ENCODE measurements at places on chromosomes 6 and 20.

DNA sequence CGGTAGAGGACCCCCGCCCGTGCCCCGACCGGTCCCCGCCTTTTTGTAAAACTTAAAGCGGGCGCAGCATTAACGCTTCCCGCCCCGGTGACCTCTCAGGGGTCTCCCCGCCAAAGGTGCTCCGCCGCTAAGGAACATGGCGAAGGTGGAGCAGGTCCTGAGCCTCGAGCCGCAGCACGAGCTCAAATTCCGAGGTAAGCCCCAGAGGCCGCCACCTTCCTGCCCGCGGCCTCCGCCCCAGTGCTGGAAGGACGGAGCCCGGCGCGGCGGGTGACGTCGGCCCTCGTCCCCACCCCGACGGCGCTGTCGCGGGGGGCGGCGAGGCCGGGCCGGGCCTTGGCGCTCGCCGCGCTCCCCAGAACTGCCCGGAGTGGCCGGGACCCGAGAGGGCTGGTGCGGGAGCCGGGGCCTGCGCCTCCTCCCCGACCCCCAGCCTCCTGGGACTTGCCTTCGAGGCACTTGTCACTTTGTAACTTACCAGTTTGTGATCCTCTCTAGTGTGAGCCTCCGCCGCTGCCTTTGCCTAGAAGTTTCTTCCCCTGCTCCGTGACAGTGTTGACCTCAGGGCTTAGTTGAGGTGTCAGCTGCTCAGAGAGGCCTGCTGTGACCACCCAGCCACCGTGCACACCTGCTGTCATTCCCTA is 417 bp downstream of the VAPB start:
- DNase-seq = no peak

GRCh38 chr6:128319946-128320345 is 200.5 kb downstream of the PTPRK start:
- no peak for DNase-seq

DNA sequence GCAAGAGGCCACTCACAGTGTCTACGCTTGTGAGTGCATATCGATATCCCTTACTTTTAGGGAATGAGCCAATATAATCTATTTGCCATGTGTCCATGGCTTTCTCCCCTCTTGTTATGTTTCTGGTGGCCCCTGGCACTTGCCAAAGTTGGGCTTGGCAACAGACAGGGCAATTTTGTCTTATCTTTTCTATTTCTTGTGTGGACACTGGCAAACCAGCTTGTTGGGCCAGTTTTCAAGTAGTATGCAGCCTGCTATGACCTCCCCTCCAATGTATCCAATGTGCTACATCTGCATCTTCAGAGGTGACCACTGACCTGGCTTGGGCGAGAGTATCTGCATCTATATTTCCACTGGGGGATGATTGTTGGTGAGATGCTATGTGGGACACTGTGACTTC is 29.2 kb downstream of the GSTA2 start:
- no peak for DNase-seq

GRCh38 chr6:35391240-35391968 is 49.0 kb downstream of the PPARD start:
- no peak for DNase-seq

Measured in esophagus muscularis mucosa (tissue), 4 donors.